Bronchial epithelial cell (primary cell): ENCODE measurements at places on chromosomes 16 and 17.

DNA sequence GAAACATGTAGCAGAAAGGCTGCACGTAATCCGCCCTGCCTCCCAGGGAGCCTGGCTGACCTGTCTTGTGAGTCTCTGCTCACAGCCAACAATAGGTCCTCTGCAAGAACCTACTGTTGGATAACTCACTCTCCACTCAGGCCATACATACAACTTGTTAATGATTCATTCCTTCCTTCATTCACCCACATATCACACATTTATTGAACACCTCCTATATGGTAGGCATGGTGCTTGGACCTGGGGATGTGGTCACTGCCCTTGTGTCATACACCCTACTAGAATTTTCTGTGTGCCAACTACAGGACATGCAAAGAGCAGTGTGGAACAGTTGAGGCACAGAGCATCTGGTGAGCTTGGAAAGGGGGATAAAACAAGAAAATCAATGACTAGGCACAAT is 28.1 kb upstream of the HNF1B start:
- DNase-seq, result no peak

GRCh38 chr16:74078511-74079231 is 217.9 kb upstream of the PSMD7 start:
- no peak for DNase-seq

- peak; percentile 95 for DNase-seq
Measured at GRCh38 chr16:71426069-71426879, 15.6 kb downstream of the TLE7 start.

GRCh38 chr17:46944931-46945330 is 22.0 kb downstream of the GOSR2 start:
- DNase-seq, result no peak

GRCh38 chr17:17579691-17580090 is 11.8 kb downstream of the PEMT start:
- no peak for DNase-seq

DNA sequence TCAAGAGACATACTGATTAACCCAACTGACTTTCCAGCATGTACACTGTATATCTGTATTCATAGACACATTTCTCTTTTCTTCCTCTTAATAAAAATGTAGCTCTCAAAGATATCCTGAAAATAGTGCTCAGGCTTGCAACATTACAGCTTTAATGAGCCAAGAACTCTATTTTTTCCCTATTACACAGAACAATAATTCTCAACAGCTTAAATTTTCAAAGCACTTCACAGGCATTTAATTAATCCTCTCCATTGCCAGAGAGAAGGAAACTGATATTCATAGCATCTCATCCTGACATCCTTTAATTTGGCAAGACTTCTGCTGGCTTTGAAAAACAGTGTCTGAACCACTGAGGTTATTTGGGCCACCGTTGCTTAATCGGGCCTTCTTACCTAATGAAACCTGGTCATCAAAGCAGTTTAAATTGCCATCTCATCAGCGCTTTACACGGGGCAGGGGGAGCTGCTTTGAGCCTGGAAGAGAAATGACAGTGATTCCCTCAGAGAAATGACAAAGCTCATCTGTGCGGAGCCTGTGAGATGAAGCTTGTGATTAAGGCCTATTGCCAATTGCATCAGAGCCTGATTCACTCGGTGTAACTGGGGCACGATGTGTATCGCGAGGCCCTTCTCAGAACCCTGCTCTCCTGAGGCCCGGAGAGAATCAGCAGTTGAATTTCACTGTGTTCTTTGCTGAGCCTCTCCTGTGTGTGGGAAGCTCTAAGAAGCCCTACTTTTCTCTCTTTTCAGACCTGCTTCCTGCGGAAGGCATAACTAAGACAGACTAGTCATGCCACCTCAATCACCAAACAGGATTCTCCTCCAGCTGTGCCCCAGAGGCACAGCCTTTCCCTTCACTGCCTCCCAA is 8.5 kb upstream of the SIAH1 start:
- DNase-seq, result no peak

DNA sequence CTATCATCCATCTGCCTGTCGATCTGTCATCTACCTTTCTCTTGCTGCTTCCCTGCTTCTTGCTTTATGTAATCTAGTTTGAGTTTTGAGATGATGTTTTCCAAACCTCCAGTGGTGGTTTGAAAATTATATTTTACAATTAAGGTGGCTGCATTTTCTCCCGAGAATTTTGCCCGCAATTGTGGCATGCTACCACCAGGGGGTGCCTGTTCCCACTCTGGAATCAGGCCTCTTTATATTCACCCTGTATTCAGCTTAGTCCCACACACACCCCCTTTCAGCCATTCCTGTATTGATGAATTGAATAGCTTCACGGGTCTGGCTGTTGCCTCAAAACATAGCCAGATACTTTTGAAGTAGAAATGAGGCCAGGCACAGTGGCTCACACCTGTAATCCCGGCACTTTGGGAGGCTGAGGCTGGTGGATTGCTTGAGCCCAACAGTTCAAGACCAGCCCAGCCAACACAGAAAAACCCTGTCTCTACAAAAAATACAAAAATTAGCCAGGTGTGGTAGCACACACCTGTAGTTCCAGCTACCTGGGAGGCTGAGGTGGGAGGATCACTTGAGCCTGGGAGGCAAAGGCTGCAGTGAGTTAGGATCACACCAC is 3.2 kb downstream of the PRSS22 start:
- DNase-seq, result no peak

- no peak for DNase-seq
Measured at GRCh38 chr16:71803305-71803690, 5.3 kb downstream of the AP1G1 start.

- peak; percentile 70 for DNase-seq
Measured at GRCh38 chr17:66200685-66201092, 8.8 kb upstream of the CEP112 start.

DNA sequence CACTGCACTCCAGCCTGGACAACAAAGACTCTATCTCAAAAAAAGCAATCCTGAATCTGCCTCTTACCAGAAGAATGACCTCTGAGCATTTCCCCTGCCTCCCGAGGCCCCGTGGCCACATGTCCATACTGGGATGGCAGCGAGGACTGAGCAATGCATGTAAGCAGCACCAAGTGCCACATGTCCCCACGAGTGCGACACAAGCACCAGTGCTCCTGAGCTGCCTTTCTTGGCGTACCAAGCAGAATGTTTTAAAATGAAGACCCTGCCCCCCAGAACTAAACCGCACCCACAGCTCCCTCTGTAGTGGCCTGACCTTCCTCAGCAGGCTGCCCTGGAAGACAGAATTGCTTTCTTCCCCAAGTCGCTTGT is 373.3 kb downstream of the SLC39A11 start:
- DNase-seq, result no peak

GRCh38 chr17:44314869-44315661 is 6.7 kb downstream of the RUNDC3A start:
- peak; percentile 39 for DNase-seq

GRCh38 chr16:69286941-69287713 is 24.0 kb upstream of the VPS4A start:
- peak; percentile 56 for DNase-seq

GRCh38 chr16:51526621-51527020 is 375.6 kb upstream of the SALL1 start:
- no peak for DNase-seq

DNA sequence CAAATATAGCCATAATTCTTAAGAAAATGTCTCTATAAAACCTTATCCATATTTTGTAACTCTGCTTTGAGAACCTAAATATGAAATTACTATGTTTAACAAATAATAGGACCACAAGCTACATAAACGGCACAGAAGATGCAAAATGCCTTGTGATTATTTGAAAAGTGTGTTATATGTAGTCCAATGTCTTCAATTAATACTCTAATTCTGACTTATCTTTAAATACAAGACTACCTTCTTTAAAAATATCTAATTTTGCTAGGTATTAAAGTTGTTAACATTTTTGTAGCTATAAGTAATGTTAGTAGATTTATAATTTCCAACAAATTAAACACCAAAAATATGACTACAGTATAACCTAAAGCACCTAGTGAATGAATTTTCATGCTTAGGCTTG is 17.0 kb downstream of the PSMD12 start:
- no peak for DNase-seq

DNA sequence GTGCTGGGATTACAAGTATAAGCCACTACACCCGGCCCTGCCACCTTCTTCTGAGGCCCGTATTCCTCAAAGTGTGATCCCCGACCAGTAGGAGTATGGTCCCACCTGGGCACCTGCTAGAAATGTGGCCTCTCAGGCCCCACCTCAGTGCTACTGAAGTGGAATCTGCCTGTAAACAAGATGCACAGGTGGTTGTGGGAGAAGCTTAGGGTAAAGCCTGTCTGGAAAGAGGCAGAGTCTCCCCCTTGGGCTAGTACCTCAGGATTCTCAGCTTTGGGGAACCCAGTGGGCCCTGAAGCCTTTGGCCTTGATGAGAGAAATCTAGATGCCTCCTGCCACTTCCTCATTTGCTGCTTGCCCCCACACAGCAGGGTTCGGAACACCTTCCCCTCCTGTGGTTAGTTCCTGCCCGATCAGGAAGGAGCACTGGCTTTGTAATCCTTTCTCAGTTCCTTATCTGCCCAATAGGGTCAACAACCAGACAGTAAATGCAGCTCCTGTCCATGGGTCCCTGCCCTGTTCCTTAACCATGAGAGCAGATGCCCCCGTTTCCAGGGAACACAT is 25.2 kb downstream of the TK2 start:
- DNase-seq, result no peak
